ENCODE measurements at places on chromosomes 13 and 19.

- no peak for DNase-seq
These were observed 666.7 kb upstream of the MIR17HG start for GRCh38 chr13:90680826-90681225.

- no peak for DNase-seq
These were observed 10.1 kb downstream of the BCL3 start for GRCh38 chr19:44758596-44758995.

DNA sequence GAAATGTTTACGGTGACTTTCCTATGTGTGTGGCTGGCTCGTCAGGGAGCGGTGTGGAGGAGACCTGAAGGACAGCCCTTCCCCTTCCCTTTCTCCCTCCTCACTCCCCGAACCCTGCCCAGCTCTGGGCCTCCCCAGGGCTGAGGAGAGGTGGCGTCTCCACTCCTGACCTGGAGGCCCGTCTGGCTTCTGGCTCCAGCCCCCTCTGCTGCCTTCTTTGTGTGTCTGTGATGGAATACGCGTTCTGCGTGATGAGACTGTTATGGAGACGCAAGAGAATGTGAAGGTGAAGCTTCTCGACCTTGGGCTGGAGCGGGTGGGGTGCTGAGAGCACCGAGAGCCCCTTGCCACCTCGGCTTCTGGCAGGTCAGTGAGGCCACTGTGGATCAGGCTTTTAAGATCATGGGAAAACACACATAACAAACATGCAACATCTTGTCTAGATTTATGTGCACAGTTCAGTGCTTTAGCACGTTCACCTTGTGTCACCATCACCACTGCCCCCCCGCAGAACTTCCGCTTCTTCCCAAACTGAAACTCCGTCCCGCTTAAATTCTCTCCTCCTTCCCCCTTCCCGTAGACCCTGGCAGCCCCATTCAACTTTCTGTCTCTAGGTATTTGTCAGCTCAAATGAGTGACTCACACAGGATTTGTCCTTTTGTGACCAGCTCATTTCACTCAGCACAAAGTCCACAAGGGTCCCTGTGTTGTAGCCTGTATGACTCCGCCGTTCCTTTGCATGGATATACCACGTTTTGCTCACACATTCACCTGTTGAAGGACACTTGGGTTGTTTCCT, 24.7 kb downstream of the ATP11A start:
- no peak for DNase-seq

DNA sequence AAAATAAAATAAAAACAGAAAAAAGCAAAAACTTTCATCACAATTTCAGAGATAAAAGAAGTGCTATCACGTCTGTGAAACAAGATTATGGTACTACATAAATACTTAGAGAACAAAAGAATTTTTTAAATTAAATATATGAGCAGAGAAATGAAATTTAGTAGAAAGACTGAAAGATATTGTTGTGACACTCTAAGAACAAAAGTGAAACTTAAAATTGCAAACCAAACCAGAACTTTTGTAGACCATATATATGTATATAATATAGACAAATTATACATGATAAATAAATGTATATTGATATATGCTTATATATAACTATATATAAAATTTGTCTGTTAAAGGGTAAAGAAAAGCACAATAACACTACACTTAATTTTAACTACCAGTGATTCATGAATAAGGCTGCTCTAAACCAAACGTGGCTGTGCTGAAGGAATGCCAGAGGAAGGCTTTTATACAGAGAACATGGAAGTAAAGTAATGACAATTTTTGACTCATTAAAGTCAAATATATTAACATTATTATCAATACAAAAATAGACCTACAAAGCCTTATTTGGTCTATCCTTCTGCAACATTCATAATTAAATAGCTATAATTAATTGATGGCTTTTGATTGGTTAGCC, 1516.7 kb upstream of the PCDH20 start:
- no peak for DNase-seq

DNA sequence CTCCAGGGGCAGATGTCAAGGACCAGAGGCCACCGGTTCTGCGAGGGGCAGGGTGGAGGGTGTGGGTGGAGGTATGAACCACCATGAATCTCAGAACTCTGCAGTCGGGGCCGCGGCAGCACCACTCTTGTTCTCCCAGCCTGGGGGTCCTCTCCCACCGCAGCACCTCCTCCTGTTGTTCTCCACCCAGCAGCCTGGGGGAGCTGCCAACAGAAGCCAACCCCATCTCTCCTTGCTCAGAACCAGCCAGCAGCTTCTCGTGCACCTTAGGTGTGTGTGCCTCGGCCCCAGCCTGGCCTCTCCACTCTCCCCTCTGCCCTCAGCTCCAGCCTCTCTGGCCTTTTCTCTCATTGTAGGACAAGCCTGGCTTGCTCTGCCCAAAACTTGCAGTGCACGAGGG, 31.9 kb upstream of the CCNE1 start:
- no peak for DNase-seq

DNA sequence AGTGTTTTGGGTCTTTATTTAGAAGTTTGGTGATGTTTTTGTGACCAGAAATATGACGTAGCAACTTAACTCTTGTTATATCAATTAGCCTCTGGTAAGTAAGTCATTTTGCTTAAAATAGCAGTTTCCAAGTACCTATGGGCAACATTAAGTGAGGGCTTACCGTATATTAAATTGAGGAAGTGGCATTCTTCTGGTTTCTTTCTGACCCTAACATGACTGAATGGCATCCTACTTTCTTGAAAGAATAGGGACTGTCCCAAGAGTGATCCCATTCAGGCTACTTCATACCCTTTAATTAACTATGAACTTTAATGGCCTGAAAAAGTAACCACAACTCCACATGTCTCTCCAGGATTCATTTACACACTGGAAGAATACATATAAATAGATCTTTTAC, 106.6 kb downstream of the MZT1 start:
- no peak for DNase-seq

DNA sequence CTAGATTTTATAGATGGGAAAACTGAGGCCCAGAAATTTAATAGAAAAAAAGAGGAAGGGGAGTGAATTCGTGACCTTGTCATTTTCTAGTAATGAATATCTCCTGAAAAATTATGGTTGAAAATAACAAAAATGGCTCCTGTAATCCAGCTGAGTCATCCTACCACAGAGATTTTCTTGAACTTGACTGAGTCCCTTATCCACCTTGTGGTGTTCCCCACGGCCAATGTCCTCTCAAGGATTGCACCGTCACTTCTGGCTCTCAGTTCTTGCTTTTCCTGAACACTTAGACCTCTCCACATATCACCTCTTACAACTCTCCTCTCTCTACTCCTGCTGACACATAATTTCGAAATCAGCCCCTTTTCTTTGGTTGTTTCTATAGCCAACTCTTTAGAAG, 1.2 kb upstream of the KATNAL1 start:
- DNase-seq = no peak

DNA sequence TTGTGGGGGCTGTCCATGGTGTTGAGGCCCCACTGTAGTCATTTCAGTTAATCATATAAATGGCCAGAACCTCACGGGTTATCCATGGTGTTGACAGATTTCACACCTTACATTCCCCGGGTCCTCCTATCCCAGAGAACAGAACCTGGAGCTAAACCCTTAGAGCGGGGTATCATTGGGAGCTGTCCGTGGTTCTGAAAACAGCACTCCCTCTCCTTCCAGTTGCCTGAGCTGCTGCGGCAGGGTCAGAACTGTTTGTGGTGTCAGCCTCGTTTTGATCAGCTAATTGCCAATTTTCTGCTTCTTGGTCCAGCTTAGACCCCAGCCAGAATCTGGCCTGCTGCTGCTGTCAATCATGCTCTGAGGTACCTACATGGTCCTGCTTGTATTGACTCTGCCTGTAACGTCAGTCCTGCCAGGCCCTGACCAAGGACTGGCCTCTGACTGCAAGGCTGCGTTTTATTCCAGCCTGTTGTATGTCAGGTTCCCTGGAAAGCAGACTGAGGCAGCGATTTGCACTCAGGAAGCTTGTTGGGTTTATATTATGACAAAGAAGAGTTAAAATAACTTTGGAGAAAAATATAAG, 55.8 kb upstream of the KCTD15 start:
- peak; percentile 3 for DNase-seq

GRCh38 chr19:40090241-40091204, at the start of gene ZNF780A:
TSS of gene ZNF780A (minus strand) at chr19:40090943. CDS start at chr19:40084753, 6,190 bp downstream.
- peak; percentile 77 for DNase-seq

DNA sequence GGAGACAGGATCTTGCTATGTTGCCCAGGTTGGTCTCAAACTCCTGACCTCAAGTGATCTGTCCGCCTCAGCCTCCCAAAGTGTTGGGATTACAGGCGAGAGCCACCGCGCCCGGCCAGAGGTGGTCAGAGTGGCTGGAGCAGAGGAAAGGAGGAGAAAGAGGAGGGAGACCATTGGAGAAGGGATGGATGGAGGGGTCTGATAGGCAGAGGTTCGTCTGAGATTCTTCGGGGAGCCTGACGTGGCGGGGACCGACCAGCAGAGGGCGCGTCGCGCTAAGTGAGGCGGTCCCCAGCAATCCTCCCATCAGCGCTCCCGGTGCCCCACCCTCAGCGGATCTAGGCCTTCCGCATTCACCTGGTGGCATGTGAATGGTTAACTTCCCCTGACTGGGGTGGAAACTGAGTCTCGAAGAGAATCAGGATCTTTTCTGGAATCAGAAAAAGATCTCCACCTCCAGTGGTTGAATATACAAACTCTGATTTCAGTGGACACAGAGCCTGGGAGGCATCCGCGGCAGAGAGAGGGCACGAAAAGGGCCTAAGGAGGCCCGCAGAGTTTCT, 8.8 kb downstream of the GTPBP3 start:
- peak; percentile 78 for DNase-seq

DNA sequence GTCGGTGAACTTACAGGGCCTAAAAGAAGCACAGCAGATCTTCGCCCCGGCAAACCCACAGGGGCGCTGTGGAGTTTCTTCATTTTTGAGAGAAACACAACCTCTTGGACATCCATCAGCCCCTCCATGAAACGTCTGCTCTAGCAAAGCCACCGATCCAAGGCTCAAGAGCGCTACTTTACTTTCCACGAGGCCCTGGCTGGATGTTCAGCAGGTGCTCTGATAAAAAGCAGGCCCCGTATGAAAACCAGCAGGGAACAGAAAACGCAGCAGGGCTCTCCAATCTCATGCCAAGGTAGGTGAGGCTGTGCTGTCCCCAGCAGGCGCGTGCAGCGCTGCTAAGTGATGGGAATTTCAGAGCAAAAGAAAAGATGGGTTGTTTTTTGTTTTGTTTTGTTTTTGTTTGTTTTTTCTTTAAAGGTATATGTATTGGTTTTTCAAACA, 86.7 kb downstream of the IRS2 start:
- DNase-seq = no peak

DNA sequence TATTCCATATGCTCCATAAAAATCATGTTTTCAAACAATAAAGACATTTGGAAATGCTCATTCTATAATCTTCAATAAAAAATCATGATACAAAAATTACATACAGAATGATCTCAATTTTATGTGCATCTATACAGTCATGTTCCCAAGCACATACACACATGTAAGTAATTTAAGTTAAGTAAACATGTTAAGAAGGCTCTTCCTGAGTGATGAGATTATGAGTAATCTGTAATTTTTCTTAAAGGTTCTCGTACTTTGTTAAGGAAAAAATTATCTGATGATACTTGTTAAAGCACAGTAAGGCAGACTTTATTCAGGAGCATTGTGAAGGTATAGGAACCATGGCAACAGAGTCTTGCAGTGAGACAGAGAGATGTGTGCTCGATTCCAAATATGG, 30.0 kb upstream of the DLEU7 start:
- DNase-seq = no peak

DNA sequence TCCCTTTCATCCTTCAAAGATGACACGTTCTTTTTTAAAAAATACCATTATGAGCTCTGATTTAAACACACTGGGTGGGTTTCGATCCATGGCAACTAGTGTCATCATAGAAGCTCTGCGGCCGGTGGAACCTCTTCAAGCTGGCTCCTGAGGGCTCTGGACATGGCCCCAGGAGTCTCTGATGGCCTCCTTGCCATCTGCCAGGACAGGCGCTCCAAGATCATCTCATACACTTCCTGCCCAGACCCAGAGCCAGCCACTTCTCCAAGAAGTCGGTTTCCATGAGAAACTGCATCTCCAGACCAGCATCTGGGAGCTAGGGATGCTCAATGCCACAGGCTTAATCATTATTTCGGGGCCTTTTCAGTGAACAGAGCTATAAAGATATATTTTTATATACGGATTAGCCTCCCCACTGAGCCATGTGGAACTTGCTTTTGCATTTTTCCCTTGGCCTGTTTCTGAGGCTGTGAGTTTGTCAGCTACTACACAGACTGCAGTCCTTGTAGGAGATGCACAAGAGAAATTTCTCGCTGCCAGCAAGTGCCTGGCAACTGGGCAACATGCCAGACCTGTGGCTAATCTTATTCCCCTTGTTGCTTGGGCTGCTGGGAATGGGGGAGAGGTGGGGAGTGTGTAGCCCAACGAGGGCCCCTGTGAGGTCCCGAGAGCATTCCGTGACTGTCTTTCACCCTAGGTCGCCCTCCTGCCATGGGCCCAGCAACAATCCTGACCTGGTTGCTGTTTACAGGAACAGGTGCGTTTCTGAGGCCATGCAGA, 15.9 kb downstream of the SUGP1 start:
- no peak for DNase-seq

GRCh38 chr19:21934131-21934530, 76.6 kb downstream of the ZNF208 start:
- DNase-seq = no peak

GRCh38 chr19:42284066-42284501, 15.0 kb downstream of the CIC start:
- DNase-seq = peak; percentile 93

DNA sequence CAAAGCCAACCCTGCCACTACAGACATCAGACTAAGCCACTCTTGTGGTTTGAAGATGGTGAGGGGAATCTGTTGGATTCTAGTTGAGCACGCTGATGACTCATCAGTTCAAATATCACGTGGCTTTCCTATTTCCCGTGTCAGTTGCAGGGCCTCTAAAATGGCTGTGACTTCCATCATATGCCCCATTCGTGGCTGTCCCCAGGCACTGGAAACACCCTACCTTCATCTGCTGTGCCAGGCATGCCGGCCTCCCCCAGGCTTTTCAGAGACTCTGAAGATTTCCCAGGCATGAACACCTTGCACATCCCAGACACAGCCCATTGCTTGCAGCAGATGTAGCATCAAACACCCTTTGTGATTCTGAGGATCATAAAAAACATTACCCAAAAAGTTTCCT, 659.9 kb downstream of the UQCRFS1 start:
- no peak for DNase-seq

DNA sequence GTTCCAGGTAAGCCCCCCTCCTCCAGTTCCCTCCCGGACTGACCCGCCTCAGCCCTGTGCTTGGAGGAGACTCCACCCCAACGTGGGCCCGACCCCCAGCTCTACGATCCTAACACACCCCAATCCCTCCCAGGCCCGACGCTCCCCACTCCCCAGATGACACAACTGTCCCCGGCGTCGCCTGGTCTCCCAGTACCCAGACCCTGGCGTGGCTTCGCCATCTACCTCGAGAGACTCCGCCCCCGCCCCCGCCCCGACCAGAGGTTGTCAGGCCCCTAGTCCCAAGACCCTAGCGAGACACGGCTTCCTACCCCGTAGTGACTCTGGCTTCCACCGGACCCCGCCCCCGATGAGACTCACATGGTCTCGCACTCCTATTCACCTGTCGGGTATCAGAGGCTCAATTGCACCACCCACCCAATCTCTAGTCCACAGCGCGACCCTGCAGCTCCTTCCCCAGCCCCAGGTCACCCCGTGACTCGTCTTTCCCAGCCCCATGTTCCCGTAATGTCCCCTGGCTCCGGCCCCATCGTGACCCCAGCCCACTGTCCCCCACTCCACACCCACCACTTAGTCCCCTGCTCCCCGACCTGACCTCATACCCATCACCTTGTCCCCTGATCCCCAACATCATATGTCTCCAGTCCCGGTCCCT, 2.9 kb downstream of the CD37 start:
- DNase-seq = no peak

Data from CD4-positive, alpha-beta T cell treated with Interleukin-12 subunit alpha and Interleukin-12 subunit beta, for 1 hour (primary cell).